ENCODE measurements at places on chromosomes 5 and 9.

DNA sequence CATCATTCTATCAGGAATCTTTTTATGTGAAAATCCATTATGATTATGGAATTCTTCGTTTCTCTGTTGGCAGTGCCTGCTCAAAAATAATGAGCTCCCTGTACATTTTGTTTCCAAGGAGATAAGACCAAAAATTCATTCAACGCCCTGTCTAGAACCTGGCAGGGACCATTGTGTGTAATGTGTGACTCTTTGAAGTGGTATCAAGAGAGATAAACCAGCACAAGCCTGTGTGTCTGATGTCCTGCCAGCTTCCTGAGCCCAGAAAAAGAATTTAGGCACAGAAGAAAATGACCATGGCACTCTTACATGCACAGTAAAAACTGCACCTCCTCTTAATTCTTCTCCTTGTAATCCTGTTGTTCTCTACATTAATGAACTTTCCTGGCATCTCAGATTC lies 177.4 kb downstream of the SAXO1 start:
- no peak for DNase-seq

- no peak for DNase-seq
These were observed 78.0 kb upstream of the CACNA1B start for GRCh38 chr9:137799630-137799983.

DNA sequence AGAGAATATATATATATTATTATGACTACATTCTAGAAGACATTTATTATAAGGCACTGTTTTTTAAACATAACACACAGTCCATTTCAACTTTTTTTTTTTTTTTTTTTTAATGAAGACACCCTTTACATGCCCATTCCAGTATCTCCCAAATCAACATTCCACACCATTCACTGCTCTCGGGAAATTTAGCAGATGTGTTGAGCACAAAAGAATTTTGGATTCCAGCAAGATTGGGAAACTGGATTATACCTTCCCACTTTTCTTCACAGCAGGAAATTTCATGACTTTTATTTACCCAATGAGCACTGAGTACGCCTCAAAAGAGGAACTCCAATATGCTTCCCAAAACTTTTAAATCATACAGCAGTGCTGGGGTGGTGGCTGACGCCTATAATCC lies 333.6 kb upstream of the DAB2 start:
- no peak for DNase-seq

DNA sequence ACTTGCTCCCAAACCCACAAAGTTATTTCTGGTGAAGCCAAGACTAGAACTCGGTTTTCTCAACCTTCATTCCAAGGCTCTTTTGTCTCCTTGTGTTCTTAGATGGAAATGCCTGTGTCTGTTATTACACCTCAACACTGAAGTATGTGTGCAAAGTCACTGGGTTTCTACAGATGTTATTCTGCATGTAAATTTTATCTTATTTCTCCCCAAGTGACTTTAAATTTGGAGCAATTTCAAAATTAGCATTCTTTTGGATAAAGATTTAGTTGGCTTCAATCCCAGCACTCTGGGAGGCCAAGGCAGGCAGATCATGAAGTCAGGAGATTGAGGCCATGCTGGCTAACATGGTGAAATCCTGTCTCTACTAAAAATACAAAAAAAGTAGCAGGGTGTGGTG lies 104.4 kb upstream of the GNA14 start:
- no peak for DNase-seq

DNA sequence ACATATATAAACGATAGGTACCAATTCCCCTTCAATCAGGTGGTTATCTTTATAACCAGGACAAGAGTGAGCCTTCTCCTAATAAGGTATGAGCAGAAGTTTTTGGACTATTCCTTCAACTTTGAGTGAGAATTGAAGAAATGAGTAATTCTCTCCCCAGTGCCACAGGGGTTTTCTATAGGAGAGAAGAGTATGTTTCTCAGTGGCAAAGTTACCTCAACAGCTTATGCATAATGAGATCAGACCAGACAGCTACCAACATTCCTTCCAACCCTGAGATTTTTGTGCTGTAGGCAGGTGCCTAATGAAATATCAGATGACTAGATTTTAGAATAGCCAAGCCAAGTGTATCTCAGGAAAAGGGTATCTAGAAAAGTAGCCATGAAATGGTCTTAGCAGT lies 40.9 kb downstream of the ABLIM3 start:
- DNase-seq, result no peak

- DNase-seq, result no peak
These were observed 59.1 kb upstream of the TBC1D2 start for GRCh38 chr9:98314381-98315066.

- no peak for DNase-seq
These were observed 66.4 kb upstream of the SLC44A1 start for GRCh38 chr9:105178076-105178475.

- no peak for DNase-seq
These were observed 10.6 kb downstream of the MYOZ3 start for GRCh38 chr5:150671509-150672236.

DNA sequence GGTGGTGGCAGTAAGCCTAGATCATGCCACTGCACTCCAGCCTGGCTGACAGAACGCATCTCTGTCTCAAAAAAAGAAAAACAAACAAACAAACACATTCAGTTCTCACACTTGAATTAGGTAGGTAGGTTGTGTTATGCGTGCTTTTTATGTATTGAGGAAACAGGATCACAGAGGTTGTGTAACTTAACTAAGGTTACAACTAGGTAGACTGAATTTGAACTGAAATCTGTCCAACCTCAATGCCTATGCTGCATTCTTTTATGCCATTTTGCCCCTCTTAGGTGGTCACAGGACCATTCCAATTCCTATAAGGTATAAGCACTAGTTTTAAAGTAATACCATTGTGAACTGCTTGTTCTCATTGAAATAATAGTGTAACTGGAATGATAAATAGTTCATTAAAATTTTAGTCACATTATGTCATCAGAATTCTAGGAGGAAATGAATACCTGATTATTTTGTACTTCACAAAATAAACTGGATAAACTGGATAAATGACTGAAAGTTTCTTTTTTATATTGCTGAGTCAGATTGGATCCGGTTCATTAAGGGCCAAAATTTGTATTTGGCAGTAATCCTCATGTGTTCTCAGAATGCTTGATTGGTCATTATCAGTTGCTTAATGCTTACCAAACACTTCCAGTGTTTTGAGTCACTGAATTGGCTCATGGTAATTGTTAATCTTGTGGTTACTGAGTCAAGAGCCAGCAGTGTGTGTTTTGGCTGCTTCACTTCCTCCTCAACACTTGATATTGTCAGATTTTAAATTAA lies 7.1 kb downstream of the UBAP1 start:
- peak; percentile 85 for DNase-seq

- DNase-seq, result no peak
These were observed 694.6 kb downstream of the DNAH5 start for GRCh38 chr5:13249854-13250253.

- DNase-seq, result no peak
These were observed 126.5 kb upstream of the CDH18 start for GRCh38 chr5:20114526-20114925.

- no peak for DNase-seq
These were observed 35.1 kb downstream of the KCNIP1 start for GRCh38 chr5:170538696-170539586.

DNA sequence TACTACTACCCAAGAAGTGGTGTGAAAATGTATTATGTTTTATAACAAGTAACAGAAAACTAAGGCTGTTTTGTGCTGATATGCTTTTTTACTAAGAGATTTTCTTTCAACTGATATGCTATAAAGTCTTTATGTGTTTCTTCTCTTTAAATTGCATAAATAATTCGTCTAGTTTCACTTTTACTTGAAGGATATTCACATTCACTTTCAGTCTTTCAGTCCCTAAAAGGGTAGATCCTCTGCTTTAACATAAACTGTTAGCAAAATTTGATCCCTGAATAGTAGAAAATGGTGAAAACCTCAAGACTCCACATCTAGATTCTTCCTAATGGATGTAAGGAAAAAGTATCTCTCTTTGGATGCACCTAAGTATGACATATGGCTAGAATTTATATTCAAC lies 69.0 kb upstream of the FST start:
- no peak for DNase-seq

DNA sequence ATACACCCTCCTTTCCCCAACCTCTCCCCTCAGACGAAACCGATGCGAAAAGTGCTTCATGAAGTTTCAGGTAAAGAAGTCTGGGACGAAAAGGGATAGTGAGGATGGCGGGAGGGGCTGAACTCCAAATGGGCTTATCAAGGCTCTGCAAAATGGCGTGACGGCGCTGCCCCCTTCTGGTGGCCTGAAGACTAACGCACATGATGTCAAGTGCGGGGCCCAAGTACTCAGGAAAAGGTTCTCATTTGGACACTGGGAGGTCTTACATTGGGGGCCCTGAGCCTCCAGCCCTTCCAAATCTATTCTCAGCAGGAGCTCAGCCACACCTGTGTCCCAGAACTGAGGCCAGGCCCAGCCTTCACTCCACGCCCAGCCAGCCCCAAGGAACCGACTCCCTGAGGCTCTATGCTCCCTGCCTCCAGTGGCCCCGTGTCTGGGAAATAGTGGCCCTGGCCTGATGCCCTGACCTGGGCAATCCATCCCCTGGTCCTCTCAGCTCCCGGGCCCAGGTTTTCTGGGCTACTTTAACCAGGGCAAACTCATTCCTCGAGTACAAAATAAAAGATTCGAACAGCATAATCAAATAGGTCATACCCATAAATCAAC lies 119.9 kb downstream of the KCNIP1 start:
- peak; percentile 49 for DNase-seq

DNA sequence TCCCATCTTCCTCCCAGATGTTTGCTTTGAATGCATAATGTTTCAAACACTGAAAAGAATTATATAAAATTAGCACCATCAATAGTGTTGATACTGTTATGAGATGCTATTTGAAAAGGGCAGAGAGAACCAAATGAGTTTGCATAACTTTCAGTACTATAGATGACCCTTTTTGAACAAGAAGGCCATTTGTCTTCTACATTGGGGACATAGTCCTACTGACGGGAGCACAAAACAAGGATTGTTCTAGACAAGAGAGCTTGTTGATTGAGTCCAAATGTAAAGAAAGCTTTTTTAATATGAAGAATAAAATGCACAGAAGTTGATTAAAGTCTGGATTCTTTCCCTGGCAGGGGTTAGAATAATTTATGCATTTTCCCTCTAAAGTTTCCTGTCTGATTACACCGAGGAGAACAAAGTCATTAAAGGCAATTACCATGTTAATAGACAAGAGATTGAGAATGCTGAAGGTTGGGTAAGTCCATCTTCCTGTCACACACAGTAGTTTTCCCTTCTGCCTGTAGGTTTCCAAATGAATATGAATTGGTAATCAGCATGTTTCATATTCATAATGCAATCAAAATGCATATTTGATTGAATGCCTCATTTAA lies 32.8 kb upstream of the ADCY2 start:
- no peak for DNase-seq

GRCh38 chr5:125612181-125612721 lies 811.0 kb upstream of the GRAMD2B start:
- no peak for DNase-seq

GRCh38 chr9:138058181-138058580 lies 180.6 kb downstream of the CACNA1B start:
- DNase-seq, result no peak

GRCh38 chr9:89484475-89485404 lies 13.2 kb downstream of the SEMA4D start:
- no peak for DNase-seq

- no peak for DNase-seq
These were observed 81.0 kb downstream of the MACROH2A1 start for GRCh38 chr5:135318037-135318436.

- no peak for DNase-seq
These were observed 17.7 kb downstream of the RFESD start for GRCh38 chr5:95664204-95664786.

DNA sequence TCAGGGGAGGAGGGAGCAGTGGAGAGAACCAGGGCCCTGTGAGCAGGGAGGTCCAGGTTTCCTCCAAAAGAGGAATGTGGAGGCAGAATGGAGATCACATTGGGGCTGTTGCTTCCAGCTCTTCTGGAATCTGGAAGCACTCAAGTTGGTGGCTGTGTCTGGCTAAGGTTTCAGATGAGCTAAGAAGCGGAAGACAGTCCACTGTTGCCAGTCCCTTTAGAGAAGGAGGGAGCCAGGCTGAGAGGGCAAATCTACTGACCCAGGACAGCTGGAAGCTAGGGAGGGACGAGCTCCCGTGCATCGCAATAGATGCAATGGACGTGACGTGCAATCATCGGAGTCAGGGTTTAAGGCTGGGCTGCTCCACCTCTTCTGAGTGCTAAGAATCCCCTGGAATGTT lies 71.2 kb downstream of the TENT4A start:
- DNase-seq, result no peak

DNA sequence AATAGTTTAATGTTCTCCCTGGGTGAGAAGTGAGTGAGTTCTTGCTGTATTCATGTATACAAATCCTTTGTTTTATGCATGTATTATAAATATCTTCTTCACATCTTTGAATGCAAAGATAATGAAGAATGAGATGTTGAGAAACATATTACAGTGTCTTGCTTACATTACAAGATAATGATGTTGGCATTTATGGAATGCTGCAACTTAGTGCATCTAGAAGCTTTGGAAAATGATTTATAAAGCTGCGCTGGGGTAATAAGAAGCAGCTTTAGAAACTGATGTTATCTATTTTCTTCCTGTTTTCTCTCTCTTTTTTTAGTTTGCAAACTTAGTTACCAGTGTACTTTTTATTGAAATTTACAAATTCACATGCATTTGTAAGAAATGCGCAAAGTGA lies 673.4 kb downstream of the KCTD16 start:
- DNase-seq, result no peak

- no peak for DNase-seq
These were observed at the start of gene ANKRD33B for GRCh38 chr5:10563945-10564837. TSS of gene ANKRD33B (plus strand) at chr5:10564070. CDS start at chr5:10564468, 398 bp downstream.

DNA sequence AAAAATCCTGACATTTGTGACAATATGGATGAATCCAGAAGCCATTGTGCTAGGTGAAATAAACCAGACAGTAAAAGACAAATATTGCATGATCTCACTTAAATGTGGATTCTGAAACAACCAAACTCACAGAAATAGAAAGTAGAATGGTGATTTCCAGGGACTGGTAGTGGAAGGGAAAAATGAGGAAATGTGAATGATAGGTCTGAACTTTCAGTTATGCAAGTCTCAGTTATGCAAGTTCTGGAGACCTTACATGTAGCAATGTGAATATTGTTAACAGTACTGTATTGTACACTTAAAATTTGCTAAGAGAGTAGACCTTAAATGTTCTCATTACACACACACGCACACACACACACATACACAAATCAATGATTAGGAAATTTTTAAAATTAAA lies 84.9 kb downstream of the SLCO4C1 start:
- DNase-seq, result no peak

DNA sequence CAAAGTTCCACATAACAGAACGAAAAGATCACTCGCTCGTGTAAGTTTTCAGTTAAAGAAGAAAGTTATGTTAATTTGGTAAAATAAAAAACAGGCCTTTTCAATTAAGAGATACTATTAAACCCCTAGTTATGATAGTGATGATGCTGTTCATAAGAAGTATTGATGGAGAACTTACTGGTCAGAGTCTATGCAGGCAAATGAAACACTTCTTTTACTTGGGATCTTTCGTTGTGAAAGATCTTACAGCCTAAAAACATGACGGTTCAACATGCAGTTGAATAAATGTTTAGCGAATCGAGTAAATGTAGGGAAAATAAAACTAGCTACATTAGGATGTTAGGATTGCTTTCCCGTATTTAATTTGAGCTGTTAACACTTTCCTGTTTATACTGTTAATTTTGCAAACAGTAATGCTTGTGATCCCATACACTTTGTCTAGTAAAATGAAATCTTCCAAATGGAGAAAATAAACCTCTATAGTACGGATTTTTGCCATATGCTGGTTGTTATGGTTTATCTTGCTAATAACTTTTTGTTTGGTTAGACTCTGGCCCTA lies 2.0 kb downstream of the RHOBTB3 start:
- DNase-seq, result no peak
